Right atrium auricular region (tissue), 2 donors: ENCODE measurements at places on chromosomes 3 and 15. TPM values are rescaled to one million over a fixed set of nuclear protein-coding genes. Genes with fewer than 3 reads are reported as not detected.

- no peak overlapping the region for H3K27ac ChIP-seq
- H3K36me3 ChIP-seq, result no peaks in the 10 kb centered on the region
- H3K4me1 ChIP-seq, result no peaks in the 10 kb centered on the region
- no peak overlapping the region for H3K4me3 ChIP-seq
These were observed 42.5 kb upstream of the PRR20G start for GRCh38 chr3:127330385-127330784.

DNA sequence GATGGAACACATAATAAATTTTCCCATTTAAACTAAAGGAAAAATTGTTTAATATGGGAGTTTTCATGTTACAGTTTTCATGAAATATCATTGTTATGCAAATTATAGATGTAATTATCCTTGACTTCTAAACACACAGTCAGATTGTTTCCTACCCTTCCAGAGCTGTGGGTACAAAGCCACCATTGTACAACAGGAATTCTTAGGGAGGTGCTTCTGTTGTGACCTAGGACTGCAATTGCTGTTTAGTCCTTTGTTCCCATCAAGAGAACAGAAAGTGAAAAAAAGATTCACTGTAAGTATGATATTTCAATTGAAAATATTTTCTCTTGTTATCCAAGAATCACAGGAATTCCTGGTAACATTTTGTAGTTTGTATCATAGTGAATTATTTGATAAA is 455.3 kb upstream of the NAALADL2 start:
- H3K4me1 ChIP-seq, result no peaks in the 10 kb centered on the region
- no peak overlapping the region for H3K27ac ChIP-seq
- H3K4me3 ChIP-seq, result no peak overlapping the region
- no peaks in the 10 kb centered on the region for H3K36me3 ChIP-seq
- no peak for DNase-seq
- no peaks in the 10 kb centered on the region for H3K27me3 ChIP-seq

- H3K27me3 ChIP-seq, result no peaks in the 10 kb centered on the region
- no peak overlapping the region for H3K27ac ChIP-seq
- no peaks in the 10 kb centered on the region for H3K36me3 ChIP-seq
- no peak overlapping the region for H3K4me3 ChIP-seq
These were observed 3.9 kb upstream of the SRGAP3 start for GRCh38 chr3:9253327-9253726.

DNA sequence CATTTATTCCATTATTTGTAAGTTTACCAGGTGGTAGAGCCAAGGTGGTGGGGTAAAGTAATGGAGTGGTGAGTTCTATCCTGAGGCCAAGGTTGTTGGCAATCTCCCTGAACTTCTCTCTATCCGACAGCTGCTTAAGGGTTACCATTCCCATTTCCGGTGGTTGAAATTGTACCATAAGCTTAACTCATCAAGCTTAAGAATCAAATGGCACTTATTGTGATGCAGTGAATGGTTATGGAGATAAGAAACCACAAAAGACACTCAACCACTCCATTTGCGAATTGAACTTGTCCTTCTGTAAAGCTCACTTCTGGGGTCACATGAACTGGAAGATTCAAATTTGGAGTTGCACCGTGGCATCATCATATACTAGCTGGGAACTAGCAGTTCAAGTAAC is 287.4 kb upstream of the SLCO3A1 start:
- no peaks in the 10 kb centered on the region for H3K4me1 ChIP-seq
- no peak overlapping the region for H3K4me3 ChIP-seq
- no peaks in the 10 kb centered on the region for H3K27me3 ChIP-seq
- DNase-seq, result no peak
- no peak overlapping the region for H3K27ac ChIP-seq
- H3K36me3 ChIP-seq, result no peaks in the 10 kb centered on the region

DNA sequence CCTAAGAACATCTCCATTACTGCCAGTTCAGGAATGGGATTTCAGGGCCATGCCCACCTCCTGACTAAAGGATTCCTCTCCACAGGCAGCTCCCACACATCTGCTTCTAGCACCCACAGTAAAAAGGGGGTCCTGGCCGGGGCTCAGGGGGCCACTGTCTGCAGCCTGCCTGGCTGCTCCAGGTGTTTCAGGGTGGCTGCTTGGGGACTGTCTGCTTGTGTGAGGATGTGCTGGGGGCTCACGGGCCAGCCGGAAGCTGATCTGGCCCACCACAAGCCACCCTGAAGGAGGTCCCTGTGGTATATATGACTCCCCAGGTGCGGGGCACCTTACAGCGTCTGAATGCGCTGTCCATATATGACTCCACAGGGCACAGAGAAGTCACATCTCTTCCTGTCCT is 135.4 kb downstream of the NSMCE3 start:
- no peaks in the 10 kb centered on the region for H3K27me3 ChIP-seq
- no peak overlapping the region for H3K27ac ChIP-seq
- H3K36me3 ChIP-seq, result no peaks in the 10 kb centered on the region
- DNase-seq, result no peak

Gene ANKUB1
- total RNA-seq, result not detected

Gene MNS1
- 0.51 TPM for total RNA-seq
